ENCODE measurements at places on chromosomes 1 and 21. TPM values are rescaled to one million over a fixed set of nuclear protein-coding genes. Genes with fewer than 3 reads are reported as not detected.

DNA sequence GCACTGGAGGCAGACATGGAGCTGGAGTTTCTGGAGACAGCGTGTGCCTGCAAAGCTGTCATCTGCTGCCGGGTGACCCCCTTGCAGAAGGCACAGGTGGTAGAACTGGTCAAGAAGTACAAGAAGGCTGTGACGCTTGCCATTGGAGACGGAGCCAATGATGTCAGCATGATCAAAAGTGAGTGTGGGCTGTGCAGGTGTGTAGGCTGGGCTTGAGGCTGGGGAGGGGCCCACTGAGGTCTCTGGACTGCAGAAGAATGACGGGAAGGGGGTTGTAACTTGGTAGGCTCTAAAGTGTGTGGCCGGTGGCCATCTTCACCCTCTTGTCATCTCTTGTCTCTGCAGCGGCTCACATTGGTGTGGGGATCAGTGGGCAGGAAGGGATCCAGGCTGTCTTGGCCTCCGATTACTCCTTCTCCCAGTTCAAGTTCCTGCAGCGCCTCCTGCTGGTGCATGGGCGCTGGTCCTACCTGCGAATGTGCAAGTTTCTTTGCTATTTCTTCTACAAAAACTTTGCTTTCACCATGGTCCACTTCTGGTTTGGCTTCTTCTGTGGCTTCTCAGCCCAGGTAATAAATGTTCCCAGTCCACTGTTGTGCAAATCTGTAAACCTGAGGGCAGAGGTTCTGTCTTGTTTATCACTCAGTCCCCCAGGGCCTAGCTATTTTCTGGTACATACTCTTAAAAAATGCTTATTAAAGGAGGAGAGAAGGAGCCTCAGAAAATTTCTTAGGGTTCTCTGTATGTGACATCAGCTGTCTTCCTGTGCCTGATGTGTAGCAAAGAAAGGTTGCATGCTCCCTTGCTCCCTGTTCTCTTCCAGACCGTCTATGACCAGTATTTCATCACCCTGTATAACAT is 19.9 kb downstream of the ATP8B2 start:
- peaks cover 19% of the 10 kb centered on the region for H3K27me3 ChIP-seq
- H3K4me1 ChIP-seq, result peaks cover 20% of the 10 kb centered on the region
- H3K4me3 ChIP-seq, result peak overlapping the region; percentile 80
- H3K27ac ChIP-seq, result peak overlapping the region; percentile 42
- peaks cover 66% of the 10 kb centered on the region for H3K36me3 ChIP-seq

TSPEAR gene
- not detected for total RNA-seq

- peak; percentile 54 for DNase-seq
- H3K4me1 ChIP-seq, result peaks cover 39% of the 10 kb centered on the region
- no peak overlapping the region for H3K4me3 ChIP-seq
- peaks cover 10% of the 10 kb centered on the region for H3K36me3 ChIP-seq
- H3K27me3 ChIP-seq, result no peaks in the 10 kb centered on the region
Observed at GRCh38 chr1:66405061-66405460, 128.9 kb upstream of the SGIP1 start.

- H3K36me3 ChIP-seq, result no peaks in the 10 kb centered on the region
- H3K4me3 ChIP-seq, result no peak overlapping the region
- no peak overlapping the region for H3K27ac ChIP-seq
- no peaks in the 10 kb centered on the region for H3K4me1 ChIP-seq
Observed at GRCh38 chr1:87404296-87404695, 75.6 kb downstream of the LMO4 start.

DNA sequence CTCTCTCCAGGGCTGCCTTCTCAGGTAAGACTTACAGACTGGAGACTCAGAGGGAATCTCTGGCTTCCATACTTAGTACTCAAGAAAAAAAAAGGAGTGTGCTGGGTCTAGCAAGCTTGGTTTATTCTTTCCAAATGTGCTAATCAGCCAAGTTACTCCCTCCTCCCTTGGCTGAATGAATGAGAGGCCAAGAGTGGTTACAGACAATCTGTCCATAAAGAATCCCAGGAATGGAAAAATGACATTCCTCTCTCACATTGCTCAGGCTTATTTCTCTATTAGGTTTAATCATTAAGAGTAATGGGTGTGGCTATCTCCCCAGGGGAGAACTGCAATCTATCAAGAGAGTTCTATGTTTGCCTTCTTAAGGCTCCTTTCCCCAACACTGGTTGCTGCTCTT is 547.3 kb upstream of the PLXNA2 start:
- DNase-seq, result no peak
- peaks cover 1% of the 10 kb centered on the region for H3K27me3 ChIP-seq
- no peaks in the 10 kb centered on the region for H3K36me3 ChIP-seq
- H3K4me1 ChIP-seq, result peaks cover 12% of the 10 kb centered on the region

All from endothelial cell (in vitro differentiated cells).